ENCODE measurements at places on chromosomes 16 and 17.

DNA sequence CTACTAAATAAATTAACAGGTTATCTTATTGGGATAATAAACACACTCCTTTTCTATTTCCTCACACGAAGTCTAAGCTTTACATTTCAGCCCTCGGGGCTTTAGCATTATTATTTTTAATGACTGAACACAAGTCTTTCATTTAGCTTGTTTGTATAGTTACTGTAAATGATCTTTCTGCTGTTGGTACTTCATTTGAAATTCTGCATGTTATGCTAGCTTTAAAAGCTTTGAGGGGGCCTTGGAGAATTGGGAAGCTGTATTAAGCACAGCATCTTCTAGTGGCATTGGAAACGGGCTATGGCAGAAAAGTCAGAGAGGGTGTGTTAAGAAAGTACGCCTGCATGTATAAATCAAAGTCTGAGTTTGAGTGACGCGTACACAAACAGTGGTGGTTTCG lies 243.7 kb downstream of the FTO start:
- DNase-seq, result no peak

DNA sequence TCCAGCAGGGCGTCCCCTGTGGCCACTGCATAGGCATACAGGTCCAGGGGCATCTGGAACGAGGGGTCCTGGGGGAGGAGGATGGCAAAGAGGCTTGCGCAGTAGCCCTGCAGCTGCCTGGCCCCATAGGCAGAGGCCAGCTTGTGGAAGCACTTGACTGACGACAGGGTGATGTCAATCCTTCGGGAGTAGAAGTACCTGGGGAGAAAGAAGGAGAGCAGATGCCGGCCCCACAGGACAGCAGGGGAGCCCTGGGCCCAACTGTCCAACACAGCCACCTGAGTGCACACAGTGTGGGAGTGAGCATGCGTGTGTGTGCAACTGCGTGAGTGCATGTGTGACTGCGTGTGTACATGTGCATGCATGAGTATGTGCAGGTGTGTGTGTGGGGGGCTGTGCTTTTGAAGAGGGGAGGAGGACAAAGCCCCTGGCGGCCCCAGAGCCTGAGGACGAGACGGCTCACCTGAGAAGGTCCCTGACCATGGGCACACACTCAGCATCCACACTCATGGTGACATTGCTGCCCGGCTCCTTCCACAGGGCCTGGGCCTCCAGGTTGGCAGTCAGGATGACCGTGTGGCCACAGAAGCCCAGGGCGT lies 7.1 kb downstream of the LGALS3BP start:
- no peak for DNase-seq

DNA sequence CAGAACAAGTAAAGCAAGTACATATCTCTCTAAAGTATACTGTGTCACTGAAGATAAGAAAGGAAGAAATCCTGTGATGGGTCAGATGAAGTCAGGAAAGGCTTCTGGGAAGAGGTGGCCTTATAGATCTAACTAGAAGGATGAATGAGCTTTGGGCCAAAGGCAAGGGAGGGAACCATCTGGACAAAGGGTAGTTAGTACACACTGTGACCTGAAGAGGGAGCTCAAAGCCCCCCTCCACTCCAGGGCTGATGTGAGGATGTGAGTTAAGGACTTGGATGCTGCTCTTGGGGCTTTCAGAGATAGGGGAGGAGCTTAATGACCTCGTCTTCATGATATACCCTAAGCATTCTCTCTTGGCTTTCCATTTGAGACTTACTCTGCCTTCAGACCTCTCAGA lies 185.3 kb upstream of the CACNG3 start:
- DNase-seq, result no peak

- no peak for DNase-seq
Observed at GRCh38 chr17:21174713-21175112, 39.2 kb downstream of the TMEM11 start.

- no peak for DNase-seq
Observed at GRCh38 chr17:51435171-51435552, 174.8 kb downstream of the UTP18 start.

DNA sequence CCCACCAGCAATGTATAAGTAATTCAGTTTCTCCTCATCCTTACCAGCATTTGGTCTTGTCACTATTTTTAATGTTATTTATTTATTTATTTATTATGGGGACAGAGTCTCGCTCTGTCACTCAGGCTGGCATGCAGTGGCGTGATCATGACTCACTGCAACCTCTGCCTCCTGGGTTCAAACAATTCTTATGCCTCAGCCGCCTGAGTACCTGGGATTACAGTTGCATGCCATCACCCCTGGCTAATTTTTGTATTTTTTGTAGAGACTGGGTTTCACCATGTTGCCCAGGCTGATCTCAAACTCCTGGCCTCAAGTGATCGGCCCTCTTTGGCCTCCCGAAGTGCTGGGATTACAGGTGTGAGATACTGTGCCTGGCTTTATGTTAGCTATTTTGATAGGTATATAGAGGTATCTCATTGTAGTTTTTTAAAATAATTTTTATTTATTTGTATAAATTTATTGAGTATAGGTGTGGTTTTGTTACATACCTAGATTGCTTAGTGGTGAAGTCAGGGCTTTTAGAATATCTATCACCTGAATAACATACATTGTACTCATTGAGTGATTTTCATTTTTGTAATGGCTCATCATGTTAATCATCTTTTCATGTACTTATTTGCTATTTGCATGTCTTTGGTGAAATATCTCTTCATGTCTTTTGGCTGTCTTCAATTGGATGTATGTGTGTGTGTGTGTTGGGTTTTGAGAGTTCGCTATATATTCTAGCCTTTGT lies 53.3 kb downstream of the TANC2 start:
- DNase-seq, result no peak

DNA sequence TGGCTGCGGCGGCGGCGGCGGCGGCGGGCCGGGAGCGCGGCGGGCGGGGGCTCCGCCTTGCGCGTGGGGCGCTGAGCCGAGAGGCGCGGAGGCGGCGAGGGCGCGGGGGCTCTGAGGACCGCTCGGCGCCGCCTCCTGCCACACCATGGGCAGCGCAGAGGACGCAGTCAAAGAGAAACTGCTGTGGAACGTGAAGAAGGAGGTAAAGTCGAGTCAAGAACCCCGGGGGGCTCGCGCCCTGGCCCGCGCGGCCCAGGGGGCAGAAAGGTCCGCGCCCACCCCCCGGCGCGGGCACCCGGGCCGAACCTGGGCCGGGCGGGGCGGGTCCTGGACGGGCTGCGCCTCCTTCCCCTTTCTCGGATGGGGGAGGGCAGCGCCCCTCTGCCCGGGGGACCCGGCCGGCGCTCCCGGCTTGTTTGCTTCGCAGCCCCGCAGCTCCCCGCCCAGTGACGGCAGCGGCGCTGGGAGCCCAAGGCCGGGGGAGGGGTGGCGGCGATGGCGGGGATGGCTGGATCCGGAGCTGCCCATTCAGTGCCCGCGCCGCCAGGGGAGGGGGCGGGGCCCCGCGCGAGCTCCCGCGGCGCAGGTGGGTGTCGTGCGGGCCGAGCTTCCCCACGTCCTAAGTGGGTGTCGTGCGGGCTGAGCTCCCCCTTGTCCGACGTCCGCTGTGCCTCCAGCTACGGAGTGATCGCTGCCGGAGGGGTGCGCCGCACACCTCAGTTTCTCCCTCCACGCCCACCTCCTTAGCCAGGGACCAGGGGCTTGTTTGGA lies 428 bp downstream of the SGSM2 start:
- peak; percentile 29 for DNase-seq

DNA sequence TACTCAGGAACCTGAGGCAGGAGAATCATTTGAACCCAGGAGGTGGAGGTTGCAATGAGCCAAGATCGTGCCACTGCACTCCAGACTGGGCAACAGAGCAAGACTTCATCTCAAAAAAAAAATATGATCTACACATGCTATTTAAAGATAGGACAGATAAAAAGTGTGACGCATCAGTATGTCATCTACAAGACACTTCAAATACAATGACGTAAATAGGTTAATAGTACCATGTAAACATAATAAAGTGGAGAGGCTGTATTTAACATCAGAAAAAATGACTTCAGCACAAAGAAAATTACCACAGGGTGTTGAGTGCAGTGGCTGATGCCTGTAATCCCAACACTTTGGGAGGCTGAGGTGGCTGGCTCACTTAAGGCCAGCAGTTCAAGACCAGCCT lies 20.2 kb downstream of the ZNF778 start:
- DNase-seq, result no peak

- no peak for DNase-seq
Observed at GRCh38 chr16:67844497-67844896, 2.2 kb upstream of the NUTF2 start.

DNA sequence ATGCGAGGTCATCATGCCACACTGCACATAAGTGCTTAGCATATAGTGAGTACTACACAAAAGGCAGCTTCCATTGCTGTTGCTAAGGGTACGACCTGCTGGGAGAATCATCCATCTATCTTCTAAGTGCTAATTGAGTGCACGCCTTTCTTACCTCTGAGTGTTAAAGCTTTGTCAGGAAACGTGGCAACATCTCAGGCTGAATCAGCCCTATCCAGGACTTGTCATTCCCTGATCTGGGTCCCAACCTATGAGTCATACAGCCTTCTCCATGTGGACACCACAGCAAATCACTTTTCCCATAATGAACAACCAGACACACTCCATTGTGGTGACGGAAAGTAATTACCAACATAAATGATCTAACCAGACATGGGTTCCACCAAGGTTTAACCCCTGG lies 201.1 kb upstream of the MAF start:
- DNase-seq, result no peak

DNA sequence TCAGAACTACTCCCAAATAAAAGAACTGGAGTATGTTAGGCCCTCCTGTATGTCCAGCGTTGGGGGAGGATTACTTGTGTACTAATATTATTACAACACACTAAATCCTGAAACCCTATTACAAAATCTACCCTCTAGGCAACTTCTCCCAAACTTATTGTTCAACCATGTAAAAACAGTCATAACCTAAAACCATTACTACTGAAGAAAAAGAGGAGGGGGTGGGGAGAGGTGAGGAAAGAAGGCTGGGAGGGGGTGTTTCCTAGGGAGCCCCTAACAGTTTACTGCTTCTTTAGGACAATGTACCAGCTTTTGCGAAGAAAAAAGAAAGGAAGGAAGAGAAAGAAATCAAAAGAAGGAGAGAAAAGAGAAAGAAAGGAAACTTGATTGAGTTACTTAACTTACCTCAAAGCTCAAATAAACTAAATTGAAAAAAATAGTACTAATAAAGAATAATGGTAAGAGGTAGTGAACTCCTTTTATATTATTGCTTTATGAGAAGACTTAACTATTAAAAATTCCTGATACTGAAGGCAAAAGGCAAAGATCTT lies 2.3 kb downstream of the SALL1 start:
- DNase-seq, result no peak

GRCh38 chr17:3559270-3559645 lies 1.6 kb upstream of the TRPV3 start:
- no peak for DNase-seq

DNA sequence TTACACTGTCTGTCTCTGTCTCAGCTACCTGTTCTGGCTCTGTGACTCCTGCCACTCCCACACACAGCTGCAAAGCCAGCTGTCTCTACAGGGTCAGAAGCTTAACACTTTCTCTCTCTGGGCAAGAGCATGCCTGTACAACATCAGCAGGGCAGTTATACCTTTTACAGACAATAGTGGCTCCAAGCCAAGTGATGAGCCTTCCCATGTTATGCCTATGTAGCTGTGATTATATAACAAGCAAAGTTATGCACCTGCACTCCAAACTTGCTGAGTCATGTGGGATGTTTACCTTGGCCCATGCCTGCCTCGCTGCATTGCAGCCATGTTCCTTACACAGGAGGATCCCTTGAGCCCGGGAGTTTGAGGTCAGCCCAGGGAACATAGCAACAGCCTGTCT lies 31.8 kb upstream of the APPBP2 start:
- peak; percentile 48 for DNase-seq

DNA sequence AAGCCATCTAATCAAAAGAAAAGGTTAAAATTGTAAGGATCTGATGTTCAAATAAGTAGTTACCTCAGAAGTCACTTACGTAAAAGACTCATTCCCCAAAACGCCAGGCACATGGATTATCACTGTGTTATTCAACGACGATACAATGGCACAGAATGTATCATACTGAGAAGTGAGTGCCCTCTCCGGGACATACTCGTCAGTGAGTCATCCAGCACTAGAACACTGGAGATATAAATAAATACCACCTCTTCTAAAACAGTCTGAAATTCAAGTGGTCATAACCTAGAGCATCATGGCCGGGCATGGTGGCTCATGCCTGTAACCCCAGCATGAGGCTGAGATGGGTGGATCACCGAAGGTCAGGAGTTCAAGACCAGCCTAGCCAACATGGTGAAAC lies 24.9 kb downstream of the USP31 start:
- no peak for DNase-seq

DNA sequence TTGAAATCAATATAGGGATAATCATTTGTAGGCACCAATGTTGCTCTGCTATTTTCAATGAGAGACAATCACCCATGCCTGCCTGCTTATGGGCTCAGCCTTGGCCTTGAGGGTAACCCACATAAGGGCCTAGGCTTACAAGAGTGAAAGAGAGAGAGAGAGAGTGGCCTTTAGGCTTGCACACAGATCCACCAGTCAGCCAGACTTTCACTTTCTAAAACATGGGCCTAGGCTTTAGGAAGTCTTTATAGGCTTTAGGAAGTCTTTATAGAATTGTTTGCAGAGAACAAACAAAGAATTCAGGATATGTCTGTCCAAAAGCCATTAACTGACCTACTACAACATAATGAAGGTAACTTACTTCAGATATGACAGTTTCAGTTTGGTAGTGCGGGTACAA lies 3.4 kb downstream of the ABCA9 start:
- DNase-seq, result no peak

DNA sequence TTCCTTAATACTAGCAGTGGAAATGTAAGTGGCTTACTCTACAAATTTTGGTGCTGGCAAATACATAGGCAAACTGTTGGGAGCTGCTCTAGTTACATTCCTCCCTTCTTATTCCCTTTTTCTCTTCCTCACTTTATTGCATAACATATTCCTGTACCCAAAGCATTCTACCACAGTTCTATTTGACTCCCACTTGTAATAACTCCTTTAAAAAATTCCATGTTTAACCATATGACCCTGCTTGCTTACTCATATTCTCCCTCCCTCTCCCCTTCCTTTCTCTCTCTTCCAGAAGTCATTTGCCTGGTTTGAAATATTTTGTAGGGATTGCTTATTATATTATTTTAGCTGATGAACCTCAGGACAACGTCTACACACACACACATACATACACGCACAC lies 22.7 kb downstream of the NQO1 start:
- DNase-seq, result no peak

- DNase-seq, result no peak
Observed at GRCh38 chr17:8032442-8032841, 6.4 kb upstream of the ALOX15B start.

GRCh38 chr17:13581925-13582324 lies 19.8 kb downstream of the HS3ST3A1 start:
- no peak for DNase-seq

DNA sequence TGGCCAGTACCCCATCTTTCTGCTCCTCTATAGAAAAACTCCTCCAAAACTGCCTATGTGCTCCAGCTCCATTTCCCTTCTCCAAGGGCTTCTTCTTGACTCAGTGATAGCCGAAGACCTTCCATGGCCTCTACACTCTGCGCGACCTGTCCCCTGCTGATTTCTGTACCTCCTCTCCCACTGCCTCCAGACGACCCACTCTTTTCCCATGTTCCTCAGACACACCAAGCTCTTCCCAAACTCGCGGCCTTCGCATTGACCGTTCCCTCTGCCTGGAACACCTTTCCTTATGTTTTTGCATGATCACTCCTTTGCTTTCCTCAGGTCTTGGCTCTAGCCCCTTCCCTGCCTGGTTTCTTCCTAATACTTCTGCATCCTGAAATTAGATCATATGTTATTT lies 255.6 kb upstream of the SDK2 start:
- no peak for DNase-seq

All from NCI-H2171 (cell line).